NCI-H446 (cell line): ENCODE measurements at places on chromosomes 13 and 19.
A peak's percentile ranks its signal among the peaks of the same experiment; 100 is the strongest.

DNA sequence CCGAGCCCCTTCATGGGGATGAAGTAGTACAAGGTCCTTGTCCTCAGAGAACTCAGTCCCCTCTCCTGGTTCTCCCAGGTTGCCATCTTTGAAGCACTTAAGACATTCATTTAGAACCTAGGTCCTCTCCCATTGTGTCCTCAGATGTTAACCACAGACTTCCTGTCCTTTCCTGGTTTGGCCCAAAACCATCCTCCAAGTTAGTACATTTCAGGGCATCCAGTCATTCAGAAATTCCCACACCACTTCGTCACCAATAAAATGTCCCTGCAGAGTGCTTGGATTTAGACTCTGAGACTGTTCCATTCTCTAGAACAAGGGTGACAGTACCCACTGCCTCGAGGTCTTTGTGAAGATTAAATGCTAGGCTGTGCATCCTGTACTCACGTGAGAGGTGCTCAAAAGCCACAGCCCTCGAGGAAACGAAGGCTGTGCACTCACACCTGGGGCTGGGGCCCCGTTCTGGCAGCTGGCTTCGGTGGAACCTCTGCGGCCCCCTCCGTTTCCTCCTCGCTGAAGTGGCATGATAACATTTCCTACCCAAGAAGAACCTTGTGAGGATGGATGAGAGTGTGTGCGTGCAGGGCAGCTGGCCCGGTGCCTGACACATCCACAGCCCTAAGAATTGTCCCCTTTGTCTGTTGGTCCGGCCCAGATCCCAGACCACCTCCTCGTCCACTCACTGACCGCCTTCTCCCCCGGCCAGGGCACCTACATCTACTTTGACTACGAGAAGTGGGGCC, 4.7 kb downstream of the LENG1 start:
- no peak for DNase-seq

- DNase-seq, result no peak
Observed at GRCh38 chr13:30446126-30446500, 19.6 kb downstream of the HMGB1 start.

GRCh38 chr19:7521551-7522071, 813 bp upstream of the MCOLN1 start:
- no peak for DNase-seq

DNA sequence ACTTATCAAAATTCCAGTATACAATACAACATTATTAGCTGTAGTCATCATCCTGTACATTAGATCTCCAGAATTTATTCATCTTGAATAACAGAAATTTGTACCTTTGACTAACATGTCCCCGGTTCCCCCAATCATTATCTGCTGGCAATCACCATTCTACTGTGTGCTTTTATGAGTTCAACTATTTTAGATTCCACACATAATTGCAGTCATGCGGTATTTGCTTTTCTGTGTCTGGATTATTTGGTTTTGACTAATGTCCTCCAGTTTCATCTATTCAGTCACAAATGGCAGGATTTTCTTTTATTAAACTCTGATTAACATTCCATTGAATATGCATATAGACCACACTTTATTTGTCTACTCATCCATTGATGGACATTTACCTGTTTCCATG, 530.7 kb upstream of the SLITRK1 start:
- DNase-seq, result no peak

GRCh38 chr13:112968380-112968909, 569 bp upstream of the MCF2L start:
- DNase-seq, result no peak

DNA sequence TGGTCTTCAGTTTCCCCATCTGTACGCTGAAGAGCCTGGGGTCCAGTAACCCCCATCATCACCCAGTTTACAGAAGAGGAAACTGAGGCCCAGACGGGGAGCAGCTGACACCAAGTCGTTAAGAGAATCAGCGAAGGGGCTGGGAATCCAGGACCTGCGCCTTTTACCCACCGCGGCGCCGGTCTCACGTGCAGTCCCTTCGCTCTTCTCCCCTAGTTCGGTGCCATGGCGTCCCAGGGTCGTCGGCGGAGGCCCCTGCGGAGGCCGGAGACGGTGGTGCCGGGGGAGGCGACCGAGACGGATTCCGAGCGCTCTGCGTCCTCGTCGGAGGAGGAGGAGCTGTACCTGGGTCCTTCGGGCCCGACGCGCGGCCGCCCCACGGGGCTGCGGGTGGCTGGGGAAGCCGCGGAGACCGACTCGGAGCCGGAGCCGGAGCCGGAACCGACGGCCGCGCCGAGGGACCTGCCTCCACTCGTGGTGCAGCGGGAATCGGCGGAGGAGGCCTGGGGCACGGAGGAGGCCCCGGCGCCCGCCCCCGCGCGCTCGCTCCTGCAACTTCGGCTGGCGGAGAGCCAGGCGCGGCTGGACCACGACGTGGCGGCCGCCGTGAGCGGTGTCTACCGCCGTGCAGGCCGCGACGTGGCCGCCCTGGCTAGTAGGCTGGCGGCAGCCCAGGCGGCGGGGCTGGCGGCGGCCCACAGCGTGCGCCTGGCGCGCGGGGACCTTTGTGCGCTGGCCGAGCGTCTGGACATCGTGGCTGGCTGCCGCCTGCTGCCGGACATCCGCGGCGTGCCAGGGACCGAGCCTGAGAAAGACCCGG, 698 bp downstream of the BLOC1S3 start:
- peak; percentile 34 for DNase-seq

- DNase-seq, result peak; percentile 5
Observed at GRCh38 chr13:103431856-103432255, 365.6 kb upstream of the SLC10A2 start.

DNA sequence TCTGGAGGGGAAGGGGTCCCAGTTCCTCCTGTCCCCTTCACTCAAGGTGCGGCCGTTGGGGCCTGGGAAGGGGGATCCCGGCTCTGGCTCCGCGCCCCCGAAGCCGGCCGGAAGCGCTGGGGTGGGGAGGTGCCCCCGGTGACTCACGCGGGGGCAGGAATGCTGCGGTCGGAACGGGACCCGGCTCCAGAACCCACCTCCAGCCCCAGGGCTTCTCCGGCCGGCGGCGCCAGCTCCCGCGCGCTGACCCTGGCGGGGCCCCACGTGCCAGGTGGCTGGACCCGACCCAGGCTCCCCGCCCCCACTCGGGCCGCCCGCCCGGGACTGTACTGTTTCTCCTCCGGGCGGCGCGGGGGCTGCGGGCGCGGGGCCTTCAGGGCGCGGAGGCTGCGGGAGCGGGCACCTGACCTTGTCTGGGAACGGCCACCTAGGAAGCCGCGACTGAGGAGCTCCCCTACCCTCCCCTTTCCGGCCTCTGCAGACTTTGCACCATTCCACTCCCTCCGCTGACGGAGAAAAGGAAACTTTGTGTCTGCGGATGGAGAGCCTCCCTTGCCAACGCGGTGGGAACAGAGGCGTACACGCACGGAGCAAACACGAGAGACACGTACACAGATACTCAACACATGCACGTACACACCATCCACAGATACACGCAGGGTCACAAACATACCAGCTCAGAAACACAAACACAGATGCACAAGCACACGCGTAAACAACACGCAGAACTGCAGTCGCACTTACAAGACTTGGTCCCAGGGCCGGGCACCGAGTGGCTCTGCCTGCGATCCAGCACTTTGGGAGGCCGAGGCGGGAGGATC, 7.2 kb downstream of the AXL start:
- no peak for DNase-seq
